ENCODE measurements at places on chromosomes 5 and 9.

DNA sequence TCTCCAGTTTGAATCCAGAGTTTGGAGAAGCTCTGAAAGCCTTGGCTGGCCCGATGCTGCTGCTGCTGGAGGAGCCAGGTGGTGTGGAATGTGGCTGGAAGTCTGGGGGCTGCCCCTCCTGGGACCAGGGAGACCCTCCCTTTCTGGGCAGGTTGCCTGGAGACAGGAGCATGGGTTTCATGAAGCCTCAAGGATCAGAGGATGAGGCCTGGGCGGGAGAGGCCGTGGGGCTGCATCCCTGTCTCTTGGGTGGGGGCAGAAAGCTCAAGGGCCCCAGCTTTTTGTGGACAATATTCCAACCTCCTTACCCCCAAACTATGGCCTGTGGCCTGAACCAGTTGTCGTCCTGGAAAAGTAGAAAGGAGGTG lies 10.1 kb downstream of the FGF18 start:
- DNase-seq = no peak
- H3K4me1 ChIP-seq = no peaks in the 10 kb centered on the region
- no peak overlapping the region for H3K4me3 ChIP-seq
- H3K36me3 ChIP-seq = no peaks in the 10 kb centered on the region
- H3K27me3 ChIP-seq = no peaks in the 10 kb centered on the region

- H3K4me3 ChIP-seq = no peak overlapping the region
- no peaks in the 10 kb centered on the region for H3K27me3 ChIP-seq
- no peaks in the 10 kb centered on the region for H3K4me1 ChIP-seq
- no peak for DNase-seq
- H3K27ac ChIP-seq = no peak overlapping the region
Observed at GRCh38 chr5:145554399-145554798, 280.7 kb downstream of the PRELID2 start.

DNA sequence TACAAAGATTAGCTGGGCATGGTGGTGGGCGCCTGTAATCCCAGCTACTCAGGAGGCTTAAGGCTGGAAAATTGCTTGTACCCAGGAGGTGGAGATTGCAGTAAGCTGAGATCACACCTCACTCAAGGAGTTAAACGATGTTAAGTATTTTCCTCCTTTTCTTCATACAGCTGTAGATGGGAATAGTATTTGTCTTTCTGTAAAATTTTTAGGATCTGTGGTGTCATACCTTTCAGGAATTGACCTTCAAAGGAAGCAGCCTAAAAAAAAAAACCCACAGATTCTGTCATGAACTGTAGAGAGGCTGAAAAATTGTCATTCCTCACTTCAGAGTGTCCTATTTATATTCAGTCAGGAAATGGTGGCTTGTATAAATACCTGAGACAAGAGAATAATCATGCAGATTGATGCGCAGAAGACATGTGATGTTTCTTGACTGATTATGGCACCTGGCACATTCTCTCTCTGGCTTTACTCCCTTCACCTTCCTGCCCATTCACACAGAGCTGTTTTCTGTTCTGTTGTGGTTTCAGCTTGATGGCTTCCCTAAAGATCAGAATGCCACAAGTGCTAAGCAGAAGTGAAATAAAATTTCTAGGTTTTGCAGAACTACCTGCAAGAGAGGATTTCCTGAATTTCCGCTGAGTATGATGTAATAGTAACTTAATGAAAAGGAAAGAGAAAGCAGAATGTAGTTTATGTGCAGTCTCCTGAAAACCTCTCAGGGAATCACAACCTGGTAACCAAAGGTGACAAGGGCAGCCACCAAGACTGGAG lies 3.8 kb downstream of the IFNA1 start:
- H3K4me1 ChIP-seq = peaks cover 7% of the 10 kb centered on the region
- no peak for DNase-seq
- H3K27me3 ChIP-seq = no peaks in the 10 kb centered on the region
- no peaks in the 10 kb centered on the region for H3K36me3 ChIP-seq

DNA sequence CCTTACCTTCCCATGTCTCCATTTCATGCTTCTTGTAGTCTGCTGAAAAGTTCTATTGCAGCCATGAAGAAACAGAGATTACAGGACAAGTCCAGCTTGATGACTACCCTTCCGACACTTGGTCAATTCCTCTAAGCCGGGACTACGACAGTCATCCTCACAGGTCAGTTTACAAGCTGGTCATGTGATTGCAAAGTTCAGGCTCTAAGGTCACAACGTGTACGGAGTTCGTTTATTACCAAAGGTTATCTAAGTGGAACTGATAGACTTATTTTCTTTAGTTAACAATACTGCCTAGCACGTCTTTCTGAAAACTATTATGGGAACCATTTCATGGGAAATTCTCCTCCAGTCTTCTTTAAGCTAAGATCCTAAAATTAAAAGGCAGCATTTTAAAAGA lies 88.5 kb upstream of the NR5A1 start:
- no peak overlapping the region for H3K27ac ChIP-seq
- no peak overlapping the region for H3K4me3 ChIP-seq
- no peaks in the 10 kb centered on the region for H3K36me3 ChIP-seq
- DNase-seq = no peak

- DNase-seq = no peak
- H3K27ac ChIP-seq = no peak overlapping the region
- peaks cover 35% of the 10 kb centered on the region for H3K36me3 ChIP-seq
- no peak overlapping the region for H3K4me3 ChIP-seq
Observed at GRCh38 chr5:143304836-143305475, 98.5 kb downstream of the NR3C1 start.

DNA sequence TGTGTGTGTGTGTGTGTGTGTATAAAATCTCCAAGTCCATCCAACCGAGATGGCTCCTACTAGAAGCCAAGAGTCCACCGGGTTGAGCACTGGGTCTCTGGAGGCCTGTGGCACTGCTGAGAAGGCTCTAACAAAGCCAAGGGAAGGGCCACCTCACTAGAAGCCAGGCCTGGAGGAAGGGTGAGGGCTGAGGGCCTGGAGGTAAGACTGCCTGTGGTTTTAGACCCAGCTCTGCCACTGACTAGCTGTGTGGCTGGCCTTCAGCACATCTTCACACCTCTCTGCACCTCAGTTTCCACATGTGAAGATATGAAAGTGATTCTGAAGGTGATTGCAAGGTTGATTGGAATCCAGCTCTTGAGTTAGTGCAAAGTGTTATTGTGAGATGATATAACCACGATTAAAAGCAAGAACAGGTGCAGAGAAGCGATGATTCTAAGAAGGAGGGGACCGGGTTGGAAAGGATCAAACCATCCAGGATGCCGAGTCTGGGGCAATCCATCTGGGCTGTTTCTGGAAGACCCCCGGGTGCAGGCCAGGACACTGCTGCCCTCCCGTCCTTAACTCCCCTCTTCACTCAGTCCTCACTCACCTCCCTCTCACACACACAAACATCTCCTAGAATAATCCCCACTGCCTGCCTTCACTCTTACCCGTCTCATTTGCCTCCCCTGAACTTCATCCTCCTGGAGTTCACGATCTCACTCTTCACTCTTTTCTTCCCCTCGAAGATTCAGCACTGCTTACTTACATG lies 2.3 kb downstream of the IL4 start:
- H3K4me1 ChIP-seq = no peaks in the 10 kb centered on the region
- no peaks in the 10 kb centered on the region for H3K27me3 ChIP-seq
- no peak overlapping the region for H3K27ac ChIP-seq
- H3K36me3 ChIP-seq = no peaks in the 10 kb centered on the region
- H3K4me3 ChIP-seq = no peak overlapping the region

Data from naive thymus-derived CD4-positive, alpha-beta T cell (primary cell).